ENCODE measurements at places on chromosomes 7 and 10. TPM values are rescaled to one million over a fixed set of nuclear protein-coding genes. Genes with fewer than 3 reads are reported as not detected.

NOBOX gene
- not detected for total RNA-seq

DNA sequence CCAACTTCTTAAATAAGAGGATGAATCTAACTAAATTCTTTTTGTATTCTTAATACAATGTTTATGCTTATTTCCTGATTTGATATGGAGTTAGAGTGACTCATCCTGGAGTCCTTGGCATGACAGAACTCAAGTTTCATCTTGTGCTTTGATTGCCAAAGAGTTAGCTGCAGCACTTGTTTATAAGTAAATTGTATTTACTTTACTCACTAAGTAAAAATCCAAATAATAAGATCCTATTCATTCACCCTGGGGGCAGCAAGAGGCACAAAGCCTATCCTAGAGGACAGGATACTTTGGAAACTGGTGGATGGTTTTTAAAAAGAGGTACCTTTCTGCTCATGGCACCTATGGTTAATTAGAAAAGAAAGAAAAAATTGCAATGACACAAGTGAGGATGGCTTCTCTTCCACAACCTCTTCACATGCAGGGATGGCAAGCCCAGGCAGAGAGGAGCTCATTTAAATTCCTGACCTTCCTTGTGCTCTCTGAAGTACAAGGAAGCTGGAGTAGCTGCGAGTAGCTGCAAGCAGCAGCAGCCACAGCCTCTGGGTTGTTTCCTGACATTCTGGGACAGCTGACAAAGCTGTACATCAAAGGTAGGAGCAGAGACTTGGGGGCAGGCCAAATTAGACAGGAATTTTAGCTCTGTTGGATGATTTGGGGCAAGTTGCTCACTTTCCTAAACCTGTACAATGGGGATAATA, 28.5 kb upstream of the CROT start:
- no peak for DNase-seq

IKZF1 gene
- total RNA-seq: 4.4 TPM

DNA sequence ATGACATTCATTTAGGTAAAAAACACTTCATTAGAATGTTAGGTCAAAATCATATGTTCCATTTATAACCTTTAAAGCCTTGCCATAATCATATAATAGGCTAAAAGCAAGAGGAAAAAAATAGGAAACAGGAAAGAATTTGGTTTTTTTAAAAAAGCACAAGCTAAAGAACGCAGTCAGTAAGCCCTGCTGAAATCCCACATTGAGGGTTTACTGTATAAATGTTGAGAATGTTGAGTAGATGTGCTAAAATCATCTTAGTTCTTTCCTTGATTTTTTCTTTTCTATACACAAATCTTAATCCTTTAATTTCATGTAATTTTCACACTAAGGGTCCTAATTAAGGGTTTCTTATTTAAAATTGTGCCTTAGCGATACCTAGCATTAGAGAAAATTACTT, 133.0 kb downstream of the TSPAN12 start:
- DNase-seq: no peak

PURB gene
- 19.3 TPM for total RNA-seq

SYNPO2L gene
- total RNA-seq: 219 TPM

DNA sequence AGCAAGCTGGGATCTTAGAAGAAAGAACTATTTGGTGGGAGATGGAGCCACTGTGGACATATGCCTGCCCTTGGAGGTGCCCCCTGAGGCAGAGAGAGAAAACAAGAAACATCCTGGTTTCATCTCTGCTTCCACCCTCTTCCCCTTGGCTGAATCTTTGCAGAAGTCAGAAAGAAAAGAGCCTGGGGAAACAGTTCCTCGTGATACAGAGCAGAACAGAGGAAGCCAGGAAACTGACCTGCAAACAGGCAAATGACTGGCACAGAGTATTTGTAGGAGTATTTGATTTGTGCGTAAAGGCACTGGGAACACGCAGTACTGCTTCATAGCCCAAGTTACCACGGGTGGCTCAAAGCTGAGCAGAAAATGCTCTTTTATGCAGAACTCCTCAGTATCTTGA, 7.0 kb upstream of the KEL start:
- no peak for DNase-seq

ANKRD2 gene
- total RNA-seq: 54.6 TPM

DNA sequence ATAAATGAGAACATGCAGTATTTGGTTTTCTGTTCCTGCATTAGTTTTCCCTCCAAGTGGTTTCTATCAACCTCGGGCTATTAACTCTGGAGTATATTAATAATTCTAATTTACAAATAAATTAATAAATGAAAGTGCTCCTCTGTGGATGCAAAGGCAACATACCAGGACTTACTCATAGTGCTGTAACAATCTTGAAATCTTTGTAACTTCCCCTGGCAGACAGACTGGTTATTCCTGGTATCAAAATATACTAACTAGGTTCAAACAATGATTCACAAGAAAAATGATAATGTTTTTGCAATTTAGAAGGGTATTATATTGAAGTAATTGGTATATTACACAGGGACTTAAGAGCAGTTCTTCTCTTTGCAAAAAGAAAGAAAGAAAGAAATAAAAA, 177.2 kb downstream of the FANK1 start:
- no peak for DNase-seq

GNGT1 gene
- total RNA-seq: not detected

- DNase-seq: no peak
Measured at GRCh38 chr7:47400741-47401206, 181.1 kb downstream of the TNS3 start.

IFIT2 gene
- 4.6 TPM for total RNA-seq

GOLGA7B gene
- 2.4 TPM for total RNA-seq

Data from left cardiac atrium (tissue), 4 donors.